Fibroblast of villous mesenchyme (primary cell): ENCODE measurements at places on chromosomes 4 and X. TPM values are rescaled to one million over a fixed set of nuclear protein-coding genes. Genes with fewer than 3 reads are reported as not detected.

DNA sequence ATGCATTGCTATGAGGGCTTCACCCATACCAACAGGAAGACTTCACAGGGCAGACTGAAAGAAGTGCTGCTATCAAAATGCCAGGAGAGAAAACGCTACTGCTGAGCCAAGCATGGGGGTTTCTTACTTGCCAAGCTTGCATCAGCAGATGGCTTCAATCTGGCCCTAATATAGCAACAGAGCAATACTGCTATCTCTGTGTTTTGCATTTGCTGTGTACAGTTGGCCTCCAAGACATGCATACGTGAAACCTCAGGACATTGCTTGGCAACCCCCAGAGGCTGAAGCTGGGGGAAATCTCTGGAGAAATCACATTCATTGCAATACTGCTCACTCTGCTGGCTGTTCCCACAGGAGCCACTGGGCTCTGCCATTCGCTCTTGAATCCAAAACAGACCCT, 127.2 kb upstream of the GPC4 start:
- no peak for DNase-seq

CYSLTR1 gene
- under 0.01 TPM in 1 of 2 replicates, not detected in the other for total RNA-seq

ARX gene
- not detected in 2 replicates for total RNA-seq

TRAM1L1 gene
- total RNA-seq = 2.6 and 3.0 TPM in 2 replicates

DNA sequence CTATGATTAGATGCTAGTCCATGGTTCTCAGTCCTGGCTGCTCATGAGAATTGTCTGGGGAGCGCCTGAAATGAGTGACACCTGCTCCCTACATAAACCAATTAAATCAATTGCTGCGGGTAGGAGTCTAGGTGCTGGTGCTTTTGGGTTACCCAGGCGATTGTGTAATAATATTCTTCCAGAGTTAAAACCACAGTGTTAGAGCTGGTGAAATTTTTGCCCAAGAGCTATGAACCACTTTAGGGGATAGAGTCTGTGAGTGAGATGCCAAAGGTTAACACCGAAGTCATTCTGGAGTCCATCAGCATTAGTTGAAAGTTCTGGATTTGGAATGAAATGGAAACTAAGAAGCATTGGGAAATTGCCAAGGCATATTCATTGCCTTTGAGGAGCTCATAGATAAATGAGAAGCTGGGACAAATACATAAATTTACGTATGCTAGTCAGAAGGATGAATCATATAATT, 15.3 kb downstream of the PDK3 start:
- DNase-seq = peak; percentile 43

HAND2 gene
- total RNA-seq = 45.4 and 71.7 TPM in 2 replicates

- peak; percentile 33 for DNase-seq
These were observed 837.6 kb downstream of the PDHA2 start for GRCh38 chr4:96677499-96677898.

DNA sequence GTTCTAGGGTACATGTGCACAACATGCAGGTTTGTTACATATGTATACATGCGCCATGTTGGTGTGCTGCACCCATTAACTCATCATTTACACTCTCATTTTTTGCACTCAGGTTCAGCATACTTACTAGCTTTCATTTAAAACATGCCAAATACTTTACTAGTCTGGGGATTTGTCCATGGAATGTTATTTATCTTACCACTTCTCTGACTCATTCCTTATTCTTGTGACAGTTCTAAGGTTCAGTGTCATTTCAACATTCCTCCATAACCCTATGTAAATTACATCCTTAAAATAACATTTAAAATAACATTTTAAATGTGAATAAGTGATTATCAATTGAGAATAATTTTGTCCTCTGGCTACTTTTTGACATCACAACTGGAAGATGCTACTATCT, 19.5 kb upstream of the SYTL5 start:
- DNase-seq = peak; percentile 53

ABCD1 gene
- total RNA-seq = 15.5 and 19.3 TPM in 2 replicates

DNA sequence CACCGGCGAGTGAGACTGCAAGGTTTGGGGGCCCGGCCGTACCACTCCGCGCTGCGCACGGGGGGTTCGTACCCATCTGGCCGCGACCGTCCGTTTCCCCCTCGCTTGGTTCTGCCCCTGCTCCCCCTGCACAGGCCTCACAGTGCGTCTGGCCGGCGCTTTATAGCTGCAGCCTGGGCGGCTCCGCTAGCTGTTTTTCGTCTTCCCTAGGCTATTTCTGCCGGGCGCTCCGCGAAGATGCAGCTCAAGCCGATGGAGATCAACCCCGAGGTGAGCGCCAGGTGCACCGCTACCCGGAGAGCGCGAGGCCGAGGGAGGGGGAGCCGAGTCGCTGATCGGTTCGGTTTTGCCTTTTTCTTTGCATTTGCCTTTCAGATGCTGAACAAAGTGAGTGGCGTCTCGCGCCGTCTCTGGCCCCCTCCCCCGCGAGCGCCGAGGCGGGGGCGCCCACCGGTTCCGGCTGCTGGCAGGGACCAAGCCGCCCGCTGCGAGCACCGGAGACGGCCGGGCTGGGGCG, at the start of gene UCHL1:
TSS of gene UCHL1 (plus strand) at position 189 of the 517 bp plus-strand sequence. CDS start at position 238, 49 bp downstream.
- DNase-seq = peak; percentile 80

DNA sequence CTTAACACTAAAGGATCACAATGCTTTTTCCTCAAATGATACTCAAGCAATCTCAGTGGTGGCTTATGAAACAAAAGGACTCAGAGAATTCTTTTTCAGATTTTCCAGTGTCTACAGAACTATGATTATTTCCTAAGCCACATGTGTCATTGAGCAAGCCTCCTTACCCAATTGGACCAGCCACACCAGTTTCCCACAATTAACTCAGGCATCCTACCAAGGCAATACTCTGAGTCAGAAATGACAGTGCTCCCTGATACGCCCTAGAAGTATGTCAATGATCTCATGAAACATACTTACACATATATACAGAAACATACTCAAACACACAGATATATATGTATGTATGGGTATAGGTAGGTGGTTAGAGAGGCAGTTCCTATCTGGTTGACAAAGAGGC, 4.8 kb downstream of the ADAMTS3 start:
- DNase-seq = peak; percentile 17

GRCh38 chr4:65023081-65023480, 613.8 kb upstream of the TECRL start:
- no peak for DNase-seq

GAGE12E gene
- not detected in 2 replicates for total RNA-seq

DNA sequence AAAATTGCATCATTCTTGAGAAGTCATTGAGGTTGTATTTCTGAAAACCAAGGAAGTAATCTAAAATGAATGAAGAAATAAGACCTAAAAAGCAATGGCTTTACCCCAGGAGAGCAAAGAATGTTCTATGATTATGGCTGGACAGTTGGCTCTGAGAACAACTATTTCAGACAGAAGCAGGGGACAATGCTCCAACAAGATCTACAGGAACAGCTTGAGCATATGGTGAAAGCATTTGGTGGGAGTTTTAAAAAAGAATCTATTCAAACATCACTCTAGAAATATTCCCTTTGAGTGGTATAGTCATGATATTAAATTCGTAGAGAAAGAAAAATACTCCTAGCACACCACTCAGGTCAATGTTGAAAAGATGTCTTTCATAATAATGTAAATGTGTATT, 26.7 kb downstream of the DYNLT3 start:
- DNase-seq = no peak

EFNB1 gene
- 10.6 and 24.6 TPM in 2 replicates for total RNA-seq

- no peak for DNase-seq
These were observed 1.0 kb downstream of the GPR50 start for GRCh38 chrX:151177141-151178027.

DNA sequence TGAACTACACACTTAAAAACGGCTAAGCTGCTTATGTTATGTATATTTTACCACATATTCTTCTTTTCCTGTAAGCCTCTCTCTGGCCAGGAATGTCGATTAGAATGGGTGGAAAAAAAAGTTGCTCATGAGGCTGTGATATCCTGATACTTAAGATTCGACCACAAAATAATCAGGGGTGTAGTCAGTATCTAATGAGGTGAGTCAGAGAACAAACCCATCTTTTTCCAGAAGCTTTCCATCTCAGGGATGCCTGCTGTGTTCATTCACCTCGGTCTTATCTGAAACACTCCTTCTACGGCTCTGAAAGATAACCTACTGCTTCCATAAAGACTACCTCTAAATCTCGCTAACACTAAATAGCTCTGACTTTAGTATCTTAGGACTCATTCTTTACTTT, 142.7 kb upstream of the MAP3K15 start:
- peak; percentile 45 for DNase-seq

- no peak for DNase-seq
These were observed 52.7 kb downstream of the STARD8 start for GRCh38 chrX:68699960-68700746.

- DNase-seq = no peak
These were observed 82.2 kb downstream of the STIM2 start for GRCh38 chr4:26942871-26943270.

RXFP1 gene
- total RNA-seq = 1.3 and 1.7 TPM in 2 replicates

DNA sequence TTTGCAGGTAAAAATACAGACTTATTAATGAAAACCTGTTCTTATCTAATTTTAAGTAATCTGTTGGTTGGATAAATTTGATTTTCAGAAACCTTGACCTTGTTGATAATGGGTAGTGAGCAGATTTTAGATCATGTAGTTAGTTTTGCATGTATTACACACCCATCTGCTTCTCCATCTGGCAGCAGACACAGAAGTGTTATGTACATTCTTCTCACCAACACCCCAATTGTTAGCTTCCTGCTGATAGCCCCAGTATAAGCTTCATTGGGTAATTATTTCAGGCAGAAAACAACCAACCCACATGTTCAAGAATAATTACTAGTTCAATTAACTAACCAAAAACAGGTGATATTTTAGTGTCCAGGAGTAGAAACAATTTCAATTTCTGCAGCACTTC, 1740.5 kb upstream of the AGA start:
- DNase-seq = no peak

DNA sequence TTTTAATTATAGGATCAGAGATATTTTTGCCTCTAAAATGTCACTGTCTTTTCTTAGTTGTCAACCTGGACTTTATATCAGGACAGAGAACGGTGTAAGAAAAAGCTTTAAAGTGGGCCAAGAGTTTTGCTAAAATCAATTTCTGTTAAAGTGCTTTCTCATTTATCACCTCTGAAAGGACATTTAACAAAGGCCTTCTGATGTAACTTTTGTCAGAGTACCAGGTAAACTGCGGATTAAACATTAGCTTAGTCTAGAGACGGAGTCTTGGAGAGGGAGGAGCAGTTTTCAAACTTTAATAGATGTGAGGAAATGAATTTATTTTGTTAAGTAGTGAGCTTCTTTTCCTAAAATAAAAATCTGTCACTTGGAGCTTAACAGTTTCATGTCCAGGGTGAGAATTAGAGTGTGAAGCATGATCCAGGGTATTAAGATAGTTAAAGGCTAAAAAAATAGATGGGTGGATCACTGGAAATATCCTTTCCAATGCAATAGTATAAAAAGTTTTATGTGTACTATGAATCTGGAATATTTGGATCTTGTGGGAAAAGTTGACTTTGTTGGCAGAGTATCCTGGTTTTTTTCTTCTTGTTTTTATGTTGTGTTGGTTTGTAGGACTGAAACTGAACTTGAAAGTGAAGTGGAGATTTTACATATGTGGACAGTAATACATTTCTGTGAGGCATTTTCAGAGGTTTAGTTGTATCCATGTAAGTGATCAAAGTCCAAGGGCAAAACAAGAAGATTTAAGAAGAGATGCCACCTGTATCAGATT, 33.6 kb upstream of the BMPR1B start:
- DNase-seq = no peak

DNA sequence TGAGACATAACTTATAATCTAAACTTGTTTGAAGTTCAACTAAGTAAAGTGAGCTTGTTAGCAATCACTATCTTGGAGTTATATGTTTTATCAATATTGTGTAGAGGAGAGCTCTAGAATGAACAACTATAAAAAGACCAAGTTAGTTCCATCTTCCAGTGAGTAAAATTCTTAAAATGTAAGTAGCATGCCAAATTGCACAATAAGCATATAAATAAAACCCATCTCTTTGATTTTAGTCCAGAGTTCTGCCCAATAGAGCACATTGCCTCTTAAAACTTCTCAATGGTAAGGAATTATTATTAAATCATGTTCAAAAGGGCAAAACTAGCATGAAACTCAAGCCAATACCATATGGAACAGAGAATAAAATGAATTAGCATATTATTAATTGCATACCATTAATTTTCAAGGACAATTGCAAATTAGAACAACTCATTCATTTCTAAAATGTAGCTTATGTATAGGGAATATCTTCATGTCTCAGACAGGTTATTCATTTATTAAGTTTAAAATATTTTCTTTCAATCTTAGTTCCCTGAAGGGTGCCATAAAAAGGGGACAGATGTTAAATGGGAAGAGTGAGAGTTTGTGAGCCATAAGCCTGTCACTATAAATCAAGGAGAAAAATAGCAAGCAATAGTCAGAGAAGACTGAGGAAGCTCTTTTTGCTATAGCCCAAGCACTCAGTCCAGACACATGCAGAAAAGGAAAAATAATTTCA, 507.6 kb downstream of the CENPC start:
- no peak for DNase-seq

SUV39H1 gene
- total RNA-seq = 4.8 and 5.6 TPM in 2 replicates

RBM3 gene
- total RNA-seq = 121 and 348 TPM in 2 replicates

GRCh38 chr4:168917138-168917779, 92.8 kb downstream of the CBR4 start:
- peak; percentile 71 for DNase-seq

DNA sequence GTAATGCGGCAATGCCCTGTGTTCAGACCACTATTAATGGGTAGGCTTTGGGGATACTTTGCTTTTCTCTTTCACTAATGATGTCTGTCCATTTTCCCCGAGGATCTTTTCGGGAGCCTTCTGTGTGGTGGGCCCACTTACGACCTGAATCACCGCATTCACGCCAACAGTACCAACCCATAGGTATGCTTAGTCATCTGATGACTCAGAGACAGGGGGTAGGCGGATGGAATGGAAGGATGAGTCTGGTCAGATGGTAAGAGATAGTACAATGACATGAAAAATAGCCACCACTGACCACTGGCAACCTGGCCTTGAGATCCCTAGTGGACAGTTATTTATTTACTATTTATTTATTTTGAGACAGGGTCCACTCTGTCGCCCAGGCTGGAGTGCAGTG, 76.0 kb upstream of the DHRSX start:
- no peak for DNase-seq

- peak; percentile 61 for DNase-seq
These were observed 59.8 kb downstream of the CPLX1 start for GRCh38 chr4:766152-766515.

- no peak for DNase-seq
These were observed 69.6 kb downstream of the FGFBP1 start for GRCh38 chr4:15868826-15869413.

TMPRSS11F gene
- total RNA-seq = not detected in 2 replicates

- no peak for DNase-seq
These were observed 15.7 kb downstream of the CCKAR start for GRCh38 chr4:26474551-26474950.

GRCh38 chr4:99025506-99025905, 30.0 kb downstream of the METAP1 start:
- DNase-seq = no peak
